ENCODE measurements at places on chromosomes 5 and 9. TPM values are rescaled to one million over a fixed set of nuclear protein-coding genes. Genes with fewer than 3 reads are reported as not detected.

Gene ZNF618
- total RNA-seq: 11.4 TPM

Gene RAB3C
- not detected for total RNA-seq

Gene ROPN1L
- 0.37 TPM for total RNA-seq

Gene TMOD1
- 0.87 TPM for total RNA-seq

Gene SMIM33
- total RNA-seq: not detected

Data from uterine smooth muscle cell (primary cell).